ENCODE measurements at places on chromosomes 5 and 9.

- DNase-seq = no peak
Observed at GRCh38 chr5:29054282-29054681, 2015.9 kb upstream of the CDH9 start.

DNA sequence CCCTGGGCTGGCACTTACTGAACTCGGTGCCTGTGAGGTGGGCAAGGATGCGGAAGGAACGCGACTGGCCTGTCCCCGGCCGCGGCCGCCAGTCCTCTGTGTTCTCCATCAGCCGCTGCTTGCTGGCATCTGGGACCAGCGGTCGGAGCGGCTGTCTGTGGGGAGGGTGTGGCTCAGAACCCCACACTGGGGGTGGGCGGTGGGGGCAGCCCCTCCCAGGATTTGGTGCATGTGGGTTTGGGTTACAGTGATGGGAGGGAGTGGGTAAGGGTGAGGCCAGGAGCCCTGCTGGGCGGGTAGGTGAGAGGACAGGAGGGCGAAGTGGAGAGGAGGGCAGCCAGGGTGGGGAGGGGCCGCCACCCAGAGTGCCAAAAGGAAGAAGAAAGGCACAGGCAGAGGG, 6.4 kb downstream of the PDLIM7 start:
- DNase-seq = no peak

DNA sequence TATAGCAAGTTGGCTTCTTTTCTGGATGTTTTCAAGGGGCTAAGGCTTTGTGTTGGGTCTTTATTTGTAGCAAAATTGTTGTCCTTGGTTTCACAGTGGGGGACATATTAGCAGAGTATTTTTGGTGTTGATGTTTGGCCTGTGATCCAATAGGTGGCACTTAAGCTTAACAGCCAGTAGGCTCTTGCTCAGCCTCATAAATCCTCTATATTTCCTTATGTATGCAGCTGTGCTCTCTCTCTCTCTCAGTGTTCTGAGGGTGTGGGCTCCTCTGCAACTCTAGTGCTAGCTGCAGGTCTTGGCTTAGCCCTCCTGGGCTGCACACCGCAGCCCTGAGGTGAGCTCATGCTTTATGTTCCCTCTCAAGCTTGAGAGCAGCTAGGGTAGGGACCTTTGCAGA, 195.0 kb upstream of the GHR start:
- DNase-seq = no peak

- no peak for DNase-seq
Observed at GRCh38 chr9:106697750-106698502, 165.0 kb upstream of the ZNF462 start.

GRCh38 chr5:61301341-61302199, 30.5 kb upstream of the ZSWIM6 start:
- DNase-seq = no peak

GRCh38 chr9:77099388-77099787, 77.9 kb upstream of the VPS13A start:
- no peak for DNase-seq

- no peak for DNase-seq
Observed at GRCh38 chr9:82454509-82455190, 466.1 kb downstream of the SPATA31D1 start.

DNA sequence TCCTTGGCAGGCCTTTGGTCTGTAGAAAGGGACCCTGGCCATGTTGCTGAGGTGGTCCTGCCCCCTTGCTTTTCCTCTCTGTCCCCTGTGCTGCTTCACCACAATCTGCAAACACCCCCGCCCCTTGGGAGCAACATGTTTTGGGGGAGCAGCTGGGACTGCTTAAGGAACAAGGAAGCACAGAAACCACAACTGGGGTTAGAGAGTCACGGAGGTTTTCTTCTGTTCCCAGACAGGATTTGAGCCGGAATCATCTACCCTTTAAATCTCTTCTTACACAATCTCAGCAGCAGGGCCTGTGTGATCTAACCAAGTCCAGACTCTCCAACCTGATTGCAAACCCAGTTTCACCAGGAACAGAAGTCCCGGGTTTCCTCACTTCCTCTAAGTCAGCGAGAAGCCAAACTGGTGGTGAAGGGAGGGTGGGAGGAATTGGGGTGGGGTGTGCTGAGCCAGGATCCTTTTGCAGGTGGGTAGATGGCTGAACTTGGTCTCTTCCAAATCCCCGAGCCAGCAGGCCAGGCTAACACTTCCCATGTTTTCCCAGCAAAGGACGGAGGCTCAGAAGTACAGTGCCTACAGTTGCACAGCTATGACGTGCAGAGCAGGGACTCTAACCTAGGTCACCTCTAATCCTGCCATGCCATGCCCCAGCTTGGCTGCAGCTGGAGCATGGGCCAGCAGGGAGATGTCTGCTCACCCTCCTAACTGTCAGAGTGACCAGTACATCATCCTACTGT, 25.0 kb downstream of the SH3PXD2B start:
- DNase-seq = no peak

- DNase-seq = no peak
Observed at GRCh38 chr5:31889001-31889561, 250.2 kb downstream of the PDZD2 start.

GRCh38 chr5:6510132-6510531, 61.5 kb downstream of the UBE2QL1 start:
- DNase-seq = no peak

DNA sequence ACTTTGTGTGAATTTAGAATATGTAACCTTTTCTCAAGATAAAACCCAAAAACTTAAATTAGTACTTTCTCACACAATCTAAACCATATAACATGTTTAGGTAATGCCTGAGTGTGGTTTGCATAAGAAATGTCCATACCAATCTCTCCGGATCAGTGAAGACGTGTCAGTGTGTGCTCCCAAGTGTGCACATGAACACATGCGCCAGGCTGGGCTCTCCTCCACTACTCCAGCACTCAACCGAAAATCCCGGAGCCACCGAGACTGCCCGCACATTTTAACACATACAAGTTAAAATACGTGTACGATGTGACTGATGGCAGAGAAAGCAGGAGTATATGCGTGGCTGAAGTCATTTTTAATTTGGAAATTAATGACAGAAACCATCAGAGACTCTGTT, 658.4 kb downstream of the EFNA5 start:
- DNase-seq = no peak

GRCh38 chr9:34526026-34526425, 3.2 kb upstream of the ENHO start:
- no peak for DNase-seq

- peak; percentile 79 for DNase-seq
Observed at GRCh38 chr5:95620030-95620869, at the start of gene GPR150. Gene GPR150, plus strand, starts transcription at chr5:95620087. Its CDS starts 189 bp downstream, at chr5:95620276.
